ENCODE measurements at places on chromosomes 5 and 9. TPM values are rescaled to one million over a fixed set of nuclear protein-coding genes. Genes with fewer than 3 reads are reported as not detected.

GRCh38 chr5:130337179-130337888, 433.1 kb downstream of the CHSY3 start:
- H3K4me3 ChIP-seq = no peak overlapping the region
- no peak for DNase-seq
- no peaks in the 10 kb centered on the region for H3K36me3 ChIP-seq
- H3K27me3 ChIP-seq = no peaks in the 10 kb centered on the region
- H3K27ac ChIP-seq = no peak overlapping the region
- H3K4me1 ChIP-seq = no peaks in the 10 kb centered on the region

The C5orf52 gene
- not detected for total RNA-seq

The IL5 gene
- total RNA-seq = not detected

DNA sequence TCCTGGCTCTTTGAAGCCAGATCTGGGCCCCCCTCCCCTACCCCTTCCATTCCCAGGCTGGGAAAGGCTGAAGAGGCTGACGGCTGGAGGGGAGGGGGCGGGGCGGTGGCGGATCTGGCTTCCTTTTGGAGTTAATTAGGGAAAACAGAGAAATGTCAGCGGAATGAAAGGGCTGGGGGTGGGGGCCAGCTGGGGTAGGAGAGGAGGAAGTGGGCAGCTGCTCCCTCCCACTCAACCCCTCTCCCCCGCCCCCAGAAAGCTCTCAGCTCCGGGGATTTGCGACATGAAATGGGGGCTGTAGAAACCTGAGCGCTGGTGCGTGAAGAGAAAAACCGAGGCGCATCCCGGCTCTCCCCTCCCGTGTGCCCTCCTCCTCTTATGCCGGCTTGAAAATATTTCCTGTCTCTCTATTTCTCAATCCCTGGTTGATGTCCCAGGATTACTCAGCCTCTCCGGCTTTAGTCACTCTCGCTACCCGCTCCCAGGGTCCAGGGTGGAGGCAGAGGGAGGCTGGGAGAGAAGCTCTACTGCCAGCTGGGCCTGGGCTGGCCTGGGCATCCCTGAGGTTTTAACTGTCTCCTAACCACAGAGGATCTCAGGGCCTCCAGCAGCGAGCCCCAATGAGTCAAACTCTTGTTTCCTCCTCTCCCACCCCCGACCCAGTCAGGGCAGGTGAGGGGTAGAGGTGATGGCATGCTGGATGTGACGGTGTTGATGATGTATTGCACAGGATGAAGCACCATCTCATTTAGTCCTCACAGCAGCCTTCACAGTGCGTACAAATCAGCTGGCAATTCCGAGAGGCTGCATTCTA, 20.1 kb downstream of the PCDHGC5 start:
- peaks cover 6% of the 10 kb centered on the region for H3K36me3 ChIP-seq
- no peaks in the 10 kb centered on the region for H3K27me3 ChIP-seq
- no peak overlapping the region for H3K4me3 ChIP-seq
- H3K27ac ChIP-seq = peak overlapping the region; percentile 69

DNA sequence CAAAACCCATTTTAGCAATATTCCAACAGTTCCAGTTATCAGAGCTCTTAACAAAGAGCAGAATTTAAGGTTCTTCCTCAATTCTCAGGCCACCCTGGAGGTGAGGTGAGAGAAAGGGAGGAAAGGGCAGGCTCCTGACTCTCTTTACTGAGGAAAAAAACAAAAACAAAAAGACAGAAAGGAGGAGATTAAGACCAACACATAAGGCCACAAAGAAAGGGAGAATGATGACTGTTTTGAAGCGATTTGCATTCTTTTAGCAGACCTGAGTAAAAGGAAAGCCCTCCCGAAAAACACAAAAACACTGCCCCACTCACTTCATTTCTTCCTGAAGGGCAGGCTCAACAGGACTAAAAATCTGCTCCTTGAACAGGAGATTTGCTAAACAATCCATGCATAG, 300.5 kb downstream of the ARL15 start:
- H3K4me3 ChIP-seq = no peak overlapping the region
- H3K36me3 ChIP-seq = no peaks in the 10 kb centered on the region
- peak overlapping the region; percentile 49 for H3K27ac ChIP-seq
- no peaks in the 10 kb centered on the region for H3K27me3 ChIP-seq
- no peak for DNase-seq

The KIAA1958 gene
- 7.1 TPM for total RNA-seq

The LTC4S gene
- 1.3 TPM for total RNA-seq

The ZNF454 gene
- 0.33 TPM for total RNA-seq

- no peak overlapping the region for H3K4me3 ChIP-seq
- H3K27me3 ChIP-seq = no peaks in the 10 kb centered on the region
- H3K4me1 ChIP-seq = peaks cover 4% of the 10 kb centered on the region
- H3K36me3 ChIP-seq = no peaks in the 10 kb centered on the region
- DNase-seq = no peak
Measured at GRCh38 chr5:81208904-81209303, 24.2 kb upstream of the CKMT2 start.

DNA sequence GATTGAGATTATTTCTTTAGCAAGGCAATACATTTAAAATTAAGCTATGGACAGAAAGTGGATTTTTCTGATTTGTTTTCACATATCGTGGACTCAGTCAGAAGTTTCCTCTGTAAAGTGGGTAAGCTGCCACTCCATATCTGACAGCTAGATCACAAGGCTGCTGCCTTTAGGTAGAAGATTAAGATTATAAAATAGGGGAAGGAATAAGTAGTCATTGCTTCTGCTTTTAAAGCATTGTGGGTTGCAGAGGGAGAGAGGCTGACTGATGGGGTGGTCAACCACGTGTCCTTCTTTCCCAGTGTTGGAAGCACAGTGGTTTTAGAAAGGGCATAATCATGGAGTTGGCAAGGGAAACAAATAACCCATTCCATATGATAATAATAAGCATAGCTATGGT, 74.3 kb upstream of the MOCS2 start:
- no peaks in the 10 kb centered on the region for H3K27me3 ChIP-seq
- no peaks in the 10 kb centered on the region for H3K36me3 ChIP-seq
- no peak for DNase-seq
- no peaks in the 10 kb centered on the region for H3K4me1 ChIP-seq
- H3K27ac ChIP-seq = no peak overlapping the region

GRCh38 chr5:22023784-22024183, 829.4 kb downstream of the CDH12 start:
- no peaks in the 10 kb centered on the region for H3K4me1 ChIP-seq
- no peak for DNase-seq
- no peak overlapping the region for H3K4me3 ChIP-seq
- H3K27me3 ChIP-seq = no peaks in the 10 kb centered on the region
- H3K27ac ChIP-seq = no peak overlapping the region
- no peaks in the 10 kb centered on the region for H3K36me3 ChIP-seq
